ENCODE measurements at places on chromosomes 5 and 9.
A peak's percentile ranks its signal among the peaks of the same experiment; 100 is the strongest.

GRCh38 chr5:61019642-61020041 lies 74.6 kb downstream of the NDUFAF2 start:
- no peak for DNase-seq

- DNase-seq = no peak
Observed at GRCh38 chr5:61177070-61177469, 14.8 kb upstream of the SMIM15 start.

- DNase-seq = no peak
Observed at GRCh38 chr5:54390539-54391031, 64.9 kb upstream of the HSPB3 start.

DNA sequence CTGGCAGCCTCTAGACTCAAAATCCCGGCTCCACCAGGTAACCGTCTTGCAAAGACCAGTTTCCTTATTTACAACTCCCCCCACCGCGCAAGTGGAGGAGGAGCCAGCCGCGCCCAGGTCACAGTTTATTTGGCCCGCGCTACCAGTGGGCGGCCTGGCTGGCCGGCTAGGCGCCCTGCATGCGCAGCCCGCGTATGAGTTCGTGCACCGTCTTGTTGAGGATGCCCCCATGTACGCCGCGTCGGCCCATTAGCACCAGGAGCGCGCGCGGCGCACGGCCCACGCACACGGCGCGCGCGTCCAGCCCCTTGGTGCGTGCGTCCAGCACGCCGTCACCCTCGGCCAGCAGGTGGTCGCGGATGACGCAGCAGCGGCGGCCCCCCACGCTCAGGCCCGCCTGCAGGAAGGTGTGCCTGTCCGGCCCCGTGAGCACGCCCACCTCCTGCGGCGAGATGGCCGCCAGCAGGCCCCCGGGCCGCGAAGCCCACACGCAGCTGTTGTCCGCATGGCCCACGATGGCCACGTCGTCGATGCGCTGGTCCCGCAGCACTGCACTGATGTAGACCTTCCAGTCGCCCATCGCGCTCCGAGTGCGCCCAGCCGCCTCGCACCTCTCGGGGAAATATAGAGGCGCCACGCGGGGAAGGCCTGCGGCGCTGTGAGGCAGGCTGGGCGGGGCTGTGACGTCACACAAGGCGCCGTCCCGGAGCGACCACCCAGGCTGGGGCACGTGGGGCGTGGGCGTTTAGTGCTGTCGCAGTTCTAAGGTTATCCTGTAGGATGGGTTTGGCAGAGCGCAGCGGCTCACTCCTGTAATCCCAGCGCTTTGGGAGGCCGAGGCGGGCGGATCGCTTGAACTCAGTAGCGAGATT lies at the start of gene PFN3:
TSS of gene PFN3 (minus strand) at position 665 of the 872 bp plus-strand sequence. CDS start at position 580, 85 bp downstream.
- DNase-seq = no peak

GRCh38 chr5:103255691-103256090 lies 2.9 kb upstream of the MACIR start:
- DNase-seq = no peak

- no peak for DNase-seq
Observed at GRCh38 chr9:33649463-33649862, 125.4 kb downstream of the ANKRD18B start.

GRCh38 chr5:14818931-14819790 lies 52.4 kb downstream of the ANKH start:
- no peak for DNase-seq

DNA sequence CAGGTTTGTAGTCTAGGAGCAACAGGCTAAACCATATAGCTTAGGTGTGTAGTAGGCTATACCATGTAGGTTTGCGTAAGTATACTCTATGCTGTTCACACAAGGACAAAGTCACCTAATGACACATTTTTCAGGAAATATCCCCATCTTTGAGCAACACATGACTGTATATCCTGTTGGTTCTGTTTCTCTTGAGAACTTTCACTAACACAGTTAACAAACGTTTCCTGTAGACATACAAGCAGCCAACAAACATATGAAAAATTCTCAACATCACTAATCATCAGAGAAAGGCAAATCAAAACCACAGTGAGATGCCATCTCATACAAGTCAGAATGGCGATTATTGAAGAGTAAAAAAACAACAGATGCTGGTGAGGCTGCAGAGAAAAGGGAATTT lies 68.2 kb downstream of the NR2F1-AS1 start:
- no peak for DNase-seq

GRCh38 chr5:59864718-59865117 lies 28.8 kb downstream of the PDE4D start:
- no peak for DNase-seq

DNA sequence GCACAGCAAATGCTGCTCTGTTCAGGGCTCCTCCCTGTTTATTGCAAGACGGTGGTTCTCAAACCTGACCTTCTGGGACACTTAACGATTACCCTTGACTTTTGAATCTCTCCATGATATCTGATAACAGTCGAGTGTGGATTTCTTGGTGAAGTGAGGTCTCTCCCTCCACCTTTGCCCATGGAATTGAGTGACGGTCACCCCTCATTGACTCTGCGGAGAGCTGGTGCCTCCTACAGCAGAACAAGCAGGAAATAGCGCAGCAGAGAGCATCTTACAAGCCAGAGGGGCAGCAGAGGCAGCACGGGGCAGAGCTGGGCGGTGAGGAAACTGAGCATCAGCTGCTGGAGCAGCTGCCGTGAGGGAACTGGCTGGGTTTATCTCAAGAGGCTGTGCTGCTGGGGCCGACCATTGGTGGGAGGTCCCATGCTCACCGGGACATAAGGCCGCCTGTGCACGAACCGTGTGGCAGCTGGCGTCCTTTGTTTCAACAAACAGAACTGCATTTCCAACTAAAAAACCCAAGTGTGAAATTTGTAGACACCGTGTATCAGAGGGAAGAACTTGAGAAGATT lies 189.8 kb downstream of the MTRR start:
- no peak for DNase-seq

- no peak for DNase-seq
Observed at GRCh38 chr5:93741136-93741811, at the start of gene POU5F2. Gene POU5F2, minus strand, starts transcription at chr5:93741600. Its CDS starts 37 bp downstream, at chr5:93741563.

- no peak for DNase-seq
Observed at GRCh38 chr9:116641292-116642059, 45.6 kb upstream of the TRIM32 start.

DNA sequence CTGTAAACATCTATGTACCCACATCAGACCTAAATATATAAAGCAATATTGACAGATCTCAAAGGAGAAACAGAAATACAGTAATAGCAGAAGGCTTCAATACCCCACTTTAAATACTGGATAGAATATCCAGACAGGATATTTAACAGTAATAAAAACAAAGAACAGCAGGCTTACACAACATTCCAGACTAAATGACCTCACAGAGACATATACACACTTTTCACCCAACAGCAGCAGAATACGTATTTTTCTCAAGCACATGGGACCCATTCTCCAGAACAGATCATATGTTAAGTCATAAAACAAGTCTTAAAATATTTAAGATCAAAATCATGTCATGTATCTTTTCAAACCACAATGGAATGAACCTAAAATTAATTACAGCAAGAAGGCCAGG lies 76.8 kb downstream of the CAMSAP1 start:
- DNase-seq = no peak

DNA sequence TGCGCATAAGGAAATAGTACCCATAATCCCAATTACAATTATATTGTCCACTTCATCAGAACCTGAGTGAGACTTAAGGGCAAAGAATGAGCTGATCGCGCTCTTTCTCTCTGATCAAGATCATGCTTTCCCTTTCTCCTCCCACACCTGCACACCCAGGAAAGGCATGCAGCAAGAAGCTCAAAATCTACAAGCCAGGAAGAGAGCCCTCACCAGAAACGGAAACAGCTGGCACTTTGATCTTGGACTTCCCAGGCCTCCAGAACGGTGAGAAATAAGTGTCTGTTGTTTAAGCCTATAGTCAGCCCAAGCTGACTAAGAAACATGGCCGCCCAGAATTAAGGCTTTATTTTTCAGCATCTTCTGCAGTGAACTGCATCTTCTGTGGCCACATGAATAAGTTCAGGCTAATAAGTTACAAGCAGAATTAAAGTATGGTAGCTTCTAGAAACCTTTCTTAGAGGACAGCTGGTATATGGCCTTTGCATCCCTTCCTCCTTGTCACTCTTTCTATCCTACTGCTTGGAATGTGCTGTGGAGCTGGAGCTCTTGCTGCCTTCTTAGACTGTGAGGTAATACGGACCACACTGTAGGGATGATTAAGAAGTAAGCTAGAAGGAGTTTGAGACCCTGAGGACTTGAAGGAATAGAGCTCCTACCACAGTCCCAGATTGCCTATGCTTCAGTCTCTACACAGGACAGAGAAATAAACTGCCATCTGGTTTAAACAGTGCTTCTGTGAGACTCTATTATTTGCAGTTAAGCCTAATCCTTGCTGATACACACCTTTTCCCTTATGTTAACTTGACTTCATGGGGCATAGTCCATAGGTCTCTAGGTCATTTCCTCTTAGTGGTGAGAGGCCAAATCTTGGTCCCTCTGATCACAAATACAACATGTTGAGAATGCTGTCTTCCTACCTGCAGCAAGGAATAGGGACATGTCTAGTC lies 17.2 kb downstream of the OR2S2 start:
- no peak for DNase-seq

DNA sequence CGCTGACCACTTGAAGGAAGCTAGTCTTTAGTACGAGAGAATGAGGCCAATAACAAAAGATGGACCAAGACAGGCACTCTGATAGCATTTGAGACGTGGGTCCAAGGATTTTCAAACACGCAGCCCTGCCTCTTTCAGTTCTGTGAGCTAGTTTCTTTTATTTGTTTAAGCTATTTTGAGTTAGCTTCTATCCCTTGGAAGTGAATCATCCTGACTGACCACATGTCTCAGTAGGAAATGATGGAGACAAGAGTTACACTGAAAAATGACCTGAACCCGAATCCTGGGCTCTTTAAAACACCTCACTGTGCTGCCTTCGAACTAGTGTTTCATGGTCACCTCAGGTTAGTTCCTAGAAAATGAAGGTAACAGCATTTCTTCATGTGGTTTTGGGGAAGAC lies 9.9 kb downstream of the TEK start:
- DNase-seq = no peak

DNA sequence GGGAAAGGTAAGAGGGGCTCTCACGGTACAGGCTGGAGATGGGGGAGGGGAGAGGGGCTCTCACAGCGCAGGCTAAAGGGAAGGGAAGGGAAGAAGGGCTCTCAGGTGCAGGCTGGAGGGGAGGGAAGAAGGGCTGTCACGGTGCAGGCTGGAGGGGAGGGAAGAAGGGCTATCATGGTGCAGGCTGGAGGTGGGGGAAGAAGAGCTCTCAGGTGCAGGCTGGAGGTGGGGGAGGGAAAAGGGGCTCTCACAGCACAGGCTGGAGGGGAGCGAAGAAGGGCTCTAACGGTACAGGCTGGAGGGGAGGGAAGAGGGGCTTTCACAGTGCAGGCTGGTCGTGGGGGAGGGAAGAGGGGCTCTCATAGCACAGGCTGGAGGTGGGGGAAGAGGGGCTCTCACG lies 4.6 kb downstream of the SLC6A18 start:
- no peak for DNase-seq

DNA sequence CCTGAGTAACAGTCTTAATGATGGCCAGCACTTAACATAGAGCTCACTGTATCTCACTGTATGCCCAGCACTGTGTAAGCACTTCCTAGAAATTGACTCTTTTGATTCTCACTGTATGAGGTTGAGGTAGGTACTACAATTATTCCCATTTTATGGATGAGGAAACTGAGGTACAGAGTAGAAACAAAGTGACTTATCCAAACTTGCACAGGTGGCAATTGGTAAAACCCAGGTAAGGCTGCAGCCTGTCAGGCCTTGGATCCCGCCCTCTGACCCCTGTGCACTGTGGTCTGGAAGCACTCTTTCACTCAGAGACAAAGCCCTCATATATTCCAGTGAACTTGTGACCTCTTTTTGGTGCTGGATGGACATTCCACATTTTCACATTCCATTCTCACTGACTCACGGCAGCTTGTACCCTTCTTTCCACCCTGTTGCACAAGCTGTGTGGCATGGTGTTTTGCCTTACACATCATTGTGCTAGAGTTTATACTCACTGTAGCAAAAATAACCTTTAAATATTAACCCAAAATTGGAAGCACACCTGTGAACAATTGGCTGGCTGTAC lies 21.7 kb downstream of the ANKRD55 start:
- DNase-seq = no peak

DNA sequence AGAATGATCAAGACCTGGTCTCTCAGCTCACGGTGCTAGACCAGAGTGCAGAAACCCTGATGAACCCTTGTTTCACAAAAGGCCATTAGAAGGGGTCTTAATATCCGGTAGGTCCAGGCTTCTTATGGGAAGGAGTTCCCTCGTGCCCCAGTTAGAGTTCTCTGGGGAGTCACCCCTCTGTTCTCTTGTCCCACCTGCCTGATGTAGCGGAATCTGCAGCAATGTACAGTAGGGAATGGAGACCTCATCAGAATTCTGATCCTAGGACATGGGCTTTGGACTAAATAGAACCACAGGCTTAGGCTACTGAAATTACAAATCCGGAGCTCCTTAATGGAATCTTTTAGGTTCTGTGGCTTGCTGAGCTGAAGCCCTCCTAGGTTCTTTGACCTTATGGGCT lies 243.6 kb upstream of the IRX2 start:
- DNase-seq = no peak

DNA sequence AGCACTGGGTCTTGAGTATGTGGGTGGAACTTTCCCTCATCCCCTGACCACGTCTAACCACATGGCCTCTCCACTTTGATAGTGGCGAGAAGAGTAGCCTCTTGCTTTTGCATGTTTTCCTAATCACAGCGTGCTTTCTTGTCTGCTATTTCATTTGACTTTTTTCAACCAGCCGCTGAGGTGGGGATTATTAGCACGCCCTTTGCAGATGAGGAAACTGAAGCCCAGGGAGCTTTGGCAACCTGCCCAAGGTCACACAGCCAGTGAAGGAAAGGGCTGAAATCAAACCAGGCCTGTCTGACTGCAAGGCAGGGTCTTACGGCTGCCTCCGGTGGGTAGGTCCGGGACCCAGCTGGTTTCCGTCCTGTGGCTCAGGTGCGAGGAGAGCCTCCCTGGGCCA lies 106.5 kb upstream of the MSX2 start:
- no peak for DNase-seq

DNA sequence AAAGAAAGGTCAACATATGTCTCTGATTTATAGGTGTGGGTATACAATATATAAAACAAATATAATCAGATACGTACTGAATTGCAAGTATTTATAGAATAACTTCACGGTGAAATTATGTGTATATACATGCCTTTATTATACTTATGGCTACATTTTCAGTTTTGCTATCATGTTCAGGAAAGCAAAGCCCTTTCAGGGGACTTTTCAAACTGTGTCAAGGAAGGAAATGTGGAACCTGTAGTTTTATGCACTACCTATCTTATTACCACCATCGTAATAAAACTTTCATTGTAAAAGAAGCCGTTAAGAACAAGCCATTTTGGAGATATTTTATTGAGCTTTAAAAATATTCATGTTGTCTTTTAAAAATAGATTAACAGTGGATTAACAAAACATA lies 257.2 kb downstream of the PJA2 start:
- no peak for DNase-seq

GRCh38 chr5:72842816-72843215 lies 26.4 kb downstream of the TNPO1 start:
- DNase-seq = peak; percentile 68

- DNase-seq = no peak
Observed at GRCh38 chr9:9112001-9112720, 1312.6 kb upstream of the DMAC1 start.
